ENCODE measurements at places on chromosomes 11 and 22.

DNA sequence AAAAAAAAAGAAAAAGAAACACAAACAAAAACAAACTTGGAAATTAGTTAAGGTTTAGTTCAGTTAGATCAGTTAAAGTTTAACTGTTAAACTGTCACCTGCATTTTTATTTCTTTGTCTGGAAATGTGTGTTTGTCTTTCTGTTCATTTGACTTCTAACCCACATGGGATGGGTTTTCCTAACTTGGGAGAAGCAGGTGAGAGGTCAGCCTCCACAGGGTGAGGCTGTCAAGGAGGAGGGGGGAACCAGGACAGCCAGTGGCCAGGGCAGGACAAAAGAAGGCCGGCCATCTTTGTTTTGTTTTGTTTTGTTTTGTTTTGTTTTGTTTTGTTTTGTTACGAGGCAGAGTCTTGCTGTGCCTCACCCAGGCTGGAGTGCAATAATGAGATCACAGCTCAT, 13.4 kb upstream of the GCAT start:
- DNase-seq, result no peak

- DNase-seq, result no peak
These were observed 8.0 kb downstream of the MRTFA start for GRCh38 chr22:40628354-40629042.

DNA sequence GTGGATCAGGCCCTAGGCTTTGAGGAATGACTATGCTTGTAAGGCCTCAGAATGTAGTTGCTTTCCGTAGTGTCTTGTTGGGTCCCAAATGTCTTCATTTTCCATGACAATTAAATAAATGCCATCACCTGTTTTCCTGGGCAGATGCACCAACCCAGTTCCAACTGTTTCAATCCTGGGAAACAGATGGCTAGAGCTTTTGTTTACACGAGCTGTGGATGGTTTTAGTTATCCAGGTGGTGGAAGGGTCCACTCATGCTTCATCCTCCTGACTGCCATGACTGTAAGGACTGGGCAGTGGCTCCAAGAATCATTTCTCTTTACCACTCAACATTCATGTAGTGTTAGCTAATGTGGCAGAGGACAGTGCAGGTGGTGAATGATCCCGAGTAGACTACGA, 8.6 kb downstream of the RCN1 start:
- no peak for DNase-seq

DNA sequence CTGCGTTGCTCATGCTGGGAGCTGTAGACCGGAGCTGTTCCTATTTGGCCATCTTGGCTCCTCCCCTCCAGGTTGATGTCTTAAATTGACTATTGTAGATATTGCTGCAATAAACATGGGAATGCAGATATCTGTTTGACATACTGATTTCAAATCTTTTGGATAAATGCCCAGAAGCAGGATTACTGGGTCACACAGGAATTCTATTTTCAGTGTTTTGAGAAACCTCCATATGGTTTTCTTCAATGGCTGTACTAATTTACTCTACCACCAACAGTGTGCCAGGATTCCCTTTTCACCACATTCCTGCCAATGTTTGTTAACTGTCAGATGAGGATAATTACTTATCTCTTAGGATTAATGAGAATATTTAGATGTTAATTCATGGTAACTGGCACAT, 467.0 kb downstream of the LUZP2 start:
- no peak for DNase-seq

DNA sequence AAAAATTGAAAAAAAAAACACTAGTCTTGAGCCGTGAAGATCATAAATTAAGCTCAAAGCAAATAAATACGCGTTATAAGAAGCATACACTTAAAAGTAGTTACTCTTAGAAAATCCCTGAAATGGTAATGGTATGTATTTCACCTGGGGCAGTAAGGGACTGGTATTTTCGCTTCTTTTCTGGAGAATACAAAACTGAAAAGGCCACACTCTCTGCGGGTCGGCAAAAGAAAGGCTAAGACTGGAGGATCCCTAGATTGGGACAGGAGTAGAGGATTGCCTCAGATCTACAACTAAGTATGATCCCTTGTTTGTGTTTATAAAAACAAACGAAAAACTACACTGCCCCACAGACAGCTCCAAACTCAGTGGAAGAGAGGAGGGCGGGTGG, 617 bp downstream of the TSG101 start:
- no peak for DNase-seq

DNA sequence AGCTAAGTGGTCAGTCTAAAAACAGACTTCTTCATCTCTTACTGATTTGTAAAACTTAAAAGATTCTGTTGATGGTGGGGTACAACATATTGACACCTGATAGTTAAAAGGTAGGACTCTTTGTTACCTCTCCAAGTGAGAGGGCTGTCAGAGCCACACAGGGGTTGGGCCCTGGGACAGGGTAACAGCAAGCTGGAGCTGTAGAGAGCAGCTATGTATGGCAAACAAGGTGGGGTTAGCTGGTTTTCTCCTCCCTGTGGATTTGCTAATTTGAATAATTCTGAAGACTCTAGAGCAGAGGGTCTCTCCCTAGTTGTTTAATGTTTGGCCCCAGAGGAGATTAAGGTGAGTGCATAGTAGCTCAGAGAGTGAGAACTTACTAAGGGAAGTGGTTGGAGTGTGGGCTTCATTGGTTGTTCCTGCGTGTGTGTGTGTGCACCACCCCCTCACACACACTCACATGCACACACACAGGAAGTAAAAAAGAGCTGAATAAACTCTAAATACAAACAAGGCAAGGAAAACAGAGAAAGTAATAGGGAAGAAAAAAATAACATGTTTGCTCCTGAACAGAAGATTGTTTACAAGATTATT, 9.2 kb upstream of the GAS2 start:
- no peak for DNase-seq
